ENCODE measurements at places on chromosomes 4 and X.

- no peak for ATAC-seq
Observed at GRCh38 chr4:96835991-96836390, 996.1 kb downstream of the PDHA2 start.

- no peak for ATAC-seq
Observed at GRCh38 chr4:53196882-53197771, 168.7 kb downstream of the SCFD2 start.

- no peak for ATAC-seq
Observed at GRCh38 chrX:121231566-121232358, 184.4 kb downstream of the GLUD2 start.

DNA sequence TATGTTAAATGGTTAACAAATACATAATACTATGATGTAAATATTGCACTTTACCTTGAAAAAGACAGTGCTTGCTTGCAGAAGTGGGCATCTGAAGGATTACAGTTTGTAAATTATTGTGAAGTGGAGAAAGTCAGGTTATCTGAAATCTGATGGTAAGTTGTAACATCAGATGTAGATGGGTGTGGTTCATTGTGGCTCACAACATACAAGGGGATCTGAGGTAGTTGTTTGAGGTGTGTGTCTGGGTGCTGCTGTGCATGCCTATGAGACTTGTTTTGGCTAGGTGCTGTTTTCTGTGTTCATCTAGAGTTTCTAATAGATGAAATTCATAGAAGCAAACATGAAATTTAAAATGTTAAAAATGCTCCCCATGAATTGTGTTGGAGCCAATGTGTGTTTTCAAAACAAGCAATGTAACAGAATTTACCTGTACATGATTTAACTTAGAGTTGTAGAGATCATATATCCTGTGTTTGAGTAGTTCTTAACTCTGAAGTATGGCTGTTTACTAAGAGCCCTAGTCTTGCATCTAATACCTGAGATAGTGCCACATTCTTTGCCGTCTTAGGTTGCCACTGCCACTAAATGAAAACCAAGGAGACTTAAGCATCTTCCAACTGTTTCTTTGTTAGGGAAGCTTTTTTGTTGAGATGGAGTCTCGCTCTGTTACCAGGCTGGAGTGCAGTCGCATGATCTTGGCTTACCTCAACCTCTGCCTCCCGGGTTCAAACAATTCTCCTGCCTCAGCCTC, 11.9 kb upstream of the NDUFC1 start:
- ATAC-seq: peak; percentile 52

GRCh38 chrX:71870208-71871098, 40.2 kb upstream of the NHSL2 start:
- peak; percentile 27 for ATAC-seq

DNA sequence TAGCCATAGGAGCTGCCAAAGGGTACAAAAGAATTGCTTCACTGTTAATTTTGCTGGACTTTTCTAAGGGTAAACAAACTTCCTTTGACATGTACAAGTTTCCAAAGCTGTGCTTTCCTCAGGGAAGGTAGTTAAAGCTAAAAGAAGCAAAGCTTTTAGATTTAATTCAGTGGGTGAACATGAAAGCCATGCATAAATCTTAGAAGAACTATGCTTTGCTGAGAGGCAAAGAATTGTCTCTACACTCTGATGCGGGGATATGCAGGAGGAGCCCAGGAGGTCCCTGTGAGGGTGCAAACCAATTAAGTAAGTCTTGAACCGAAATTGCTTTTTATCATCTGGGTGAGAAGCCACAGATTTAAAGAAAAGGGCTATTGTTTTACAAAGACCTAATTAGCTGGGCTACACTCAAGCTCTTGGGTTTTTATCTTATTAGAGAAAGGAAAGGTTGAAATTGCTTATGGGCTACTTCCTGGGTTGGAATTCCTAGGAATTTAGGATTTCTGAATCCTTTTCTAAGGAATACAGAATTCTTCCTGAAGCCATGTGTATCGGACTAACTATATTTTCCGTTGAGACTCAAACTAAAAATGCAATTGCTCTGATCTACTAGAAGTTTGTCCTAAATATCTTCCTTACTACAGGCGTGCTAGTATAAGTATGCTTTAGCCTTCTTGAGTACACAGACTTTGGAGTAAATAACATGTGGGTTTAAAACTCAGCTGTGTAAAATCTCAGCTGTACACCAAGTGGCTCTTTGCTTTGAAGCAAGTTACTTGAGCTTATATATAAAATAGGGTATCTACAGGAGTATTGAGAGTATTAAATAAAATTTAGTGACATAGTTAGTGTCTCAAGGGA, 188.4 kb upstream of the ANK2 start:
- no peak for ATAC-seq

DNA sequence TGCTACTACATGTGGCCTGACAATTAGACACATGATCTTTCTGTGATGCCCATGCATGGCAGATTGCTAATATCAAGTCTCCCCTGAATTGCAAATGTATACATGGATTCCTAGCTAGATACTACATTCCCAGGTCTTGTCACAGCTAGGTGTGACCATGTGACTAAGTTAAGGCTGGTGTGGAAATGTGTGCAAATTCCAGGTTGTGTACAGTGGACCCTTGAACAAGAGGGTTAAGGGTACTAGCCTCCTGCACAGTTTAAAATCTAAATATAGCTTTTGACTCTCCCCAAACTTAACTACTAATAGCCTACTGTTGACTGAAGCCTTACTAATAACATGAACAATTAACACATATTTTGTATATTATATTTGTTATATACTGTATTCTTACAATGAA, 48.4 kb downstream of the HSD17B13 start:
- no peak for ATAC-seq
